ENCODE measurements at places on chromosomes 2 and 18.

DNA sequence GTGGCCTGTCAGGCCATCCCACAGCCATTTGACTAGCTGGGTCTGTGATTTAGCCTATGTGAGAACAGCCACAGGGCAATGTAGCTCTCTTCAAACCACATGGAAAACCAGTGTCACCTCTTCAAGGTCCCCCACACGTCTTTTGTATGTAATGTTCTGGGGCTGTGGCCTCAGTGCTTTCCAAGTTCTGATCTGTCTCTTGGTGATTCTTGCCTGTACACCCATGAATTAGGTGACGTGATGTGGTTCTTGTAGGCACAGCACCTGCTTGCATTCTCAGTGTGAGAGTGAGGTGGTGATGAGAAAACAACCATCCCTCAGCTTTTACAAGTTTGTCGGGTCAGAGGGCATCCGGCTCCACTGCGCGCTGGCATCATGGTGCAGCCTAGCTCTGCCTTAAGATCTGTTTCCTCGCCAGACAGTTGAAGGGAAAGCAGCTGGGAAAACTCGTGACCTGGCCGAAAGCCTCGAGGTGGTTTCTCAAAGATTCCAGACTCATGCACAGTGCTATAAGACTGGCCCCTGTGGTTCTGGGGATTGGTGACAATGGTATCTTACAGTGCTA, 125.8 kb downstream of the TANC1 start:
- no peak for DNase-seq

GRCh38 chr2:175154661-175155082, 13.3 kb downstream of the ATF2 start:
- no peak for DNase-seq

DNA sequence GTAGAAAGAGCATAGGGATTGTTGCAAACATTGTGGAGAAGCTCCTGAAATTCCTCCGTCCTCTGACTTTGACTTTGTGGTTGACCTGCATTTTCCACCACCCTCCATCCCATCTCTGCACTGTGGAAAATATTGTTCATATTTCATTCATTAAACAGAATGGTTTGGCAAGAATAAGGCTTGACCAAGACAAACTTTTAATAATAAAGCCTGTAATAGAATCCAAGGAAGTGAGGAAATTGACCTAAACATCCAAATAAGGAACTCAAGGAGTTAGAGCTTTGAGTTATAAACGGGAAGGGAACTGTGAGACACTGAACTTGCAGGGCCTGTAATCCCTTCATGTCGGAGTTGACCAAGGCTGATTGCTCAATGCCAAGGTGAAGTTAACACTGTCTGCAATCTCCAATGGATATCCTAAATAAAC, 115.2 kb downstream of the GFPT1 start:
- no peak for DNase-seq

- DNase-seq, result peak; percentile 21
Observed at GRCh38 chr2:117537032-117537431, 277.5 kb upstream of the DDX18 start.

DNA sequence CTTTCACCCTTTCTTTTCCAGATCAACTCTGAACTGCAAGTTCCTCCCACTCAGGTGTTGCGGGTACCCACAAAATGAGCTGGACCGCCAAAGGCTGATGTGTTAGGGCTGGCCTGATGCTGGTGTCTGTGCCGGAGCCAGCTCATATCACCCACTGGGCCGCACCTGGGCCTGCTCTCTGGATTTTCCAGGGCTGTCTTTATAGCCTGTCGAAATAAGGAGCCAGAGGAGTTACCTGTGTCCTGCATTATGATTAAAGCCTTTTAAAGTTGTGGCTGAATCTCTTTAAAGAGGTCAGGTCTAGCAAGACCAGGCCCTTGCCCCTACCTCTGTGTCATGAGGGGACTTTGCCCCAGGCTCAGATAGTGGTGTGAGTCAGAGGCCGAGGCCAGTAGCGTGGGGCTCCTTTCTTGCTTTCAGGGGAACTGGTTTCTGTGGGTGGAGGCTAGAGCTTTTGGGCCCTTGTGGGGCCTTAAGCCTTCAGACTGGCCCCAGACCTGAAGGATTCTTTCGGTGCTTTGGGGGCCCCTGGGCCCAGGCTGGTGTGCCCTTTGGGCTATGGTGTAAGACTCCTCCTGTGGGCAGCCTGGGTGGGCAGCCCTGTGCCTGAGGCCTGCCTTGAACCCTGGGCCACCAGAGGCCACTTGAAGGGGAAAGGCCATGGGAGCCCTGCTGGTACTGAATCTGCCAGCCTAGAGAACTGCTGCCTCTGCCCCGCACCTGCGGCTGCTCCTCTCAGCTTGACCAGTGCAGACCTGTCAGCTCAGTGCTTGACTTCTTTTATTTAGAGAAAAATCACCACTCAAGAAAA, 21.3 kb downstream of the OTOF start:
- no peak for DNase-seq

DNA sequence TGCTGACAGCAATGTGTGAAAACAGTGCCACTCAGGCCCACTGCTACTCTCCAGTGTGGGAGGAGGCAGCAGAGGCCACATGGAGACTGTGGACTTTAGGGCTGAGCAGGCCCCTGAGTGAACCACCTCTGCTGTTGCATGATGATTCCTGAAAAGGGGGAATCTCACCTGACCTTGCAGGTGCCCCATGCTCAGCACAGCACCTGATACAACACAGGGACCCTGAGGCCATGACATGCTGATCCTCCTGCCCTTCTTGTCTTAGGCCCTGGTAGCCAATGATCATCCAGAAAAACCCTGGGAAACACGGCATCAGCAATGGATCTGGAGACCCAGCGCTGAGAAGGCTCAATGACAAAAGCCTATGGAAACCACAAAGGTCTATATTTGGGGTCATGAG, 446.8 kb upstream of the MYT1L start:
- no peak for DNase-seq

GRCh38 chr2:20212871-20213503, 11.9 kb downstream of the SDC1 start:
- no peak for DNase-seq

DNA sequence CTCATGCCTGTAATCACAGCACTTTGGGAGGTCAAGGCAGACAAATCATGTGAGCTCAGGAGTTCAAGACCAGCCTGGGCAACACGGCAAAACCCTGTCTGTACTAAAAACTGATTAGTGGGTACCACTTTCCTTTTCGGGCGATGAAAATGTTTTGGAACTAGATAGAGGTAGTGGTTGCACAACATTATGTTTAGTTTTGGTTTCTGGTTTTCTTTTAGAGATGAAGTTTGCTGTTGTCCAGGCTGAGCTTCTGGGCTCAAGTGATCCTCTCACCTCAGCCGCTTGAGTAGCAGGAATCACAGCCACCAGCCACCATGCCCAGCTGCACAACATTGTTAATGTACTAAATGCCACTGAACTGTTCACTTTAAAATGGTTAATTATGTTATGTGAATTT, 27.6 kb downstream of the AAK1 start:
- no peak for DNase-seq

DNA sequence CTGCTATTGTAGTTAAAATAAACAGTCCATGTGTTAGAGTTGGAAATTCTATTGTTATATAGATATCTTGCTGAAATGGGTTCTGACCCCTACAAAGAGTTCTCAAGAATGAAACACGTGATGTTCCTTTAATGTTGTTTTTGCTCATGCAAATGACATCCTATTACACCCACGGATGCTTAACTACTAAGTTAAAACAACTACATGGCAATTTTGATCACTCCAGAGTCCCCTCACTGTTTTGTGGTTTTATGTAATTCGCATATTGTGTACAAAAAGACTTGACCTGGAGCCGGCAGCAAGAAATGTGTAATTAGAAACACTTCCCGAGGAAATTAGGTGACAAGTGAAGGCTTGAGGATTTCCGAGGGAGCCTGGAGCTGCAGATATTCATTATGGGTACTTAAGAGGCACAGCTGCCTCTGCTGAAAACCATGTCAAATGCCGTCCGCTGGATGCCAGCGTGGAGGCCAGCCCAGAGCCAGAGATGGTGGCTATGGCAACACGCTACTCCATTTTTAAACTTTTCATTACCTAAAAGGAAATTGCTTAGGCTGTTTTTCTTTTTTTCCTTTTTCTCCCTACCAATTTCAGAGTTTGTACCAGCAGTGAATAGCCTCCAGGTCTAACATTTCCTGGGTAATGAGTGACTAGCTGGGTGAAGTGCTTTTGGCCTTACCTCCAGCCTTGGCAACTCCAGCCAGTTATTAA, 21.0 kb upstream of the CABLES1 start:
- no peak for DNase-seq

DNA sequence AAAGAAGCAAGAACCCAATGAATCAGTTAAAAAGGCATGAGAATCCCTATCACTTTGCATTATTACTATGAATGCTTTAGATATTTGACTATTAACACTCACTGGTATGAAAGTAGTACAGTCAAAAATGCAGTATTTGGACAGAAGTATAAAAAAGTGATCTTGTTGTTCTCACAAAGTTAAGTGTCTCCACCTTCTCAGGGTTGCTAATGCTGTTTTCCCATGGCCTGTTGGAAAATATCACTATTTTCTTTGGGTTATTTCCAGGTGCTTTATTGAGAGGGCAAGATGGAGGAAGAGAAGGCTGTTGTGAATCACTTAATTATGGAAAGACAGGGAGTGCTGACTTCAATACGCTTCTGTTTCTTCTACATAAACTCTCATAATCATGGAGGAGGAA, 13.6 kb upstream of the CREB1 start:
- no peak for DNase-seq

DNA sequence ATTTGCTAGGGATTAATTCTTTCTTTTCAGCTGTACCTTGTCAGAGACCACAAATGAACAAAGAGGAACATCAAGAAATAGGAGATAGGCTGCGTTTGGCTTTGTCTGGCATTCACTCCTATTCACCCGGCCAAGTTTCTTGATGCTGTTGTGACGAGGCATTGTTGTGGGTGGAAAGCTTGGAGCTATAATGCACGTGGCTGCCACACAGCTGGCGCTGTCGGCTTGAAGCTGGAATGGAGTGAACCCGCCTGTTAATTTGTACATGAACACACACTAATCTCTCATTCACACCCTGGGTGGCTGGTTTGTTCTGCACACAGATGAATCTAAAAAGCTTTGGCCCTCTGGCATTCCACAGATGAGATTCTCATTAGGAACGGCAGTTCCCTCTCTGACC, 274.9 kb upstream of the GYPC start:
- peak; percentile 13 for DNase-seq

GRCh38 chr2:53609551-53609950, 158.1 kb upstream of the CHAC2 start:
- no peak for DNase-seq

- DNase-seq, result no peak
Observed at GRCh38 chr2:97926946-97927345, 68.8 kb downstream of the TMEM131 start.

- DNase-seq, result peak; percentile 11
Observed at GRCh38 chr2:52386433-52387030, 1354.6 kb upstream of the NRXN1 start.

DNA sequence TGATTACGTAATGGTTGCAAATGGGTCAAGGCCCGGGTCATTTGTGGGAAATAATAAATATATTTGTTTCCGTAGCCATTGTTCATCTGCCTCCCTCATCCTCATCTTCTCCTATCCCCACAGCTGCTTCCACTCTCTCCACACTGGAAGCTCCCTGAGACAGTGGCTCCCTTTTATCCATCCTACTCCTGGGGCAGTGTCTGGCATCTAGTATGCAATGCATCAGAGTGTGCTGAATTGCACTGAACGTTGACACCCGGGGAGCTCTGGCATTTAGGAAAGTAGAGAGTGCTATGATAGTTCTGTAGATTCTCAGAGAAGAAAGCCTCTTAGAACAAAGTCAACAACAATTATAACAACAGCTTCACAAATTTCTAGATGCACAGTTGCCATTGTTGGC, 45.5 kb upstream of the NAB1 start:
- DNase-seq, result no peak

DNA sequence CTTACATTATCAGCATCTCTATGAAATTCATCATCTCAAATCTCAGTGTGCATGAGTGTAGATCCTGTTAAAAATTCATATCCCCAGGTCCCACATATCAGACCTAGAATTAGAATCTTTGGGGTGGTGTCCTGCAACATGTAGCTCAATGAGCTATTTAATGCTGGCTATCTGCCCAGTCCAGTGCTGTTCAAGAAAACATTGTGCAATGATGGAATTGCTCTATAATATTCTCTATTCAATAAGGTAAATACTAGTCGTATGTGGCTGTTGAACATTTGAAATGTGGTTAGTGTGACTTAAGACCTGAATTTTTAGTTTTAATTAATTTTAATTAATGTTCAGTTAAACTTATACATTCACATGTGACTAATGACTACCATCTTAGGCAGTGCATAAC, 127.4 kb downstream of the NOL4 start:
- no peak for DNase-seq

GRCh38 chr2:205680067-205680466, 2.2 kb upstream of the NRP2 start:
- DNase-seq, result peak; percentile 96

DNA sequence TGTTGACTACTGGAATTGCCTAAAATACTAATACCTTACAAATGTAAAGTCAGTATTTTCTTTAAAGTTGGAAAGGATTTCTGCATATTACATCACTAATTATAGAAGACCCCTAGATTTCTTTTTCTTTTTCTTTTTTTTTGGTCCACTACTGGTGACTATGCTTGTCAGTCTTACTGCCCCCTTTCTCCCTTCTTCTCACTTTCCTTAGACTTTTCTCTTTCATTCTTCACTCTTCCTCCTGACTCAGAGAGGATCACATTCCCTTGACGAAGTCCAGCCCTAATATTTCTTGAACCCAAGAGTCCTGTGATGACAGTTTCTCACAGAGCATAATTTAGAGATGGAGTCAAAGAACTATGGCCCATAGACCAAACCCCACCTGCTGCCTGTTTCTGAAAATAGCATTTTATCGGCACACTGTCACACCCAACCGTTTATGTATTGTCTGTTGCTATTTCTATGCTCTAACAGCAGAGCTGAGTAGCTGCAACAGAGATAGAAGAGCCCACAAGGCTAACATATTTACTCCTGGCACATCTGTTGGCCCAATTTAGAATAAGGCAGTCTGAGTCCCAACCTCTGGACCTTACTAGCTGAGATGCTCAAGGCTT, 40.6 kb upstream of the RIOK3 start:
- no peak for DNase-seq

GRCh38 chr2:9954136-9954535, 2.6 kb downstream of the GRHL1 start:
- DNase-seq, result no peak

DNA sequence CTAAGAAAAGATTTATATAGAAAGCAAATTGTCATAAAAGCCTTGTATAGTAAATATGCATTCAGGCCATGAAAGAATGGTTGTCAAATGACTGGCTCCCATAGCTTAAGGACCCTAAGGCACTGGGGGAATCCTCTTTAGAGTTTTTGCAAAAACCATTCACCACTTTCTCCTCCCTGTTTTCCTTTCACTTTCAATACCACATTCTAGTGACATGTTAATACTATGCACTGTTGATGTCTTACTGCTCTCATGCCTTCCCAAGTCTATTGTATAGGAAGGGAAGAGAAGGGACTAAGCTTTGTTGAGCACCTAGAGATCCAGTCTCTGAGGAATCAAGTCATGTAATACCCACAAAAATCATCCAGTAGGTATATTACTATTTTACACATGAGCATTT, 383.0 kb upstream of the LRRTM1 start:
- DNase-seq, result no peak

Data from NCI-H82 (cell line).